ENCODE measurements at places on chromosomes 6 and 20.
A peak's percentile ranks its signal among the peaks of the same experiment; 100 is the strongest.

DNA sequence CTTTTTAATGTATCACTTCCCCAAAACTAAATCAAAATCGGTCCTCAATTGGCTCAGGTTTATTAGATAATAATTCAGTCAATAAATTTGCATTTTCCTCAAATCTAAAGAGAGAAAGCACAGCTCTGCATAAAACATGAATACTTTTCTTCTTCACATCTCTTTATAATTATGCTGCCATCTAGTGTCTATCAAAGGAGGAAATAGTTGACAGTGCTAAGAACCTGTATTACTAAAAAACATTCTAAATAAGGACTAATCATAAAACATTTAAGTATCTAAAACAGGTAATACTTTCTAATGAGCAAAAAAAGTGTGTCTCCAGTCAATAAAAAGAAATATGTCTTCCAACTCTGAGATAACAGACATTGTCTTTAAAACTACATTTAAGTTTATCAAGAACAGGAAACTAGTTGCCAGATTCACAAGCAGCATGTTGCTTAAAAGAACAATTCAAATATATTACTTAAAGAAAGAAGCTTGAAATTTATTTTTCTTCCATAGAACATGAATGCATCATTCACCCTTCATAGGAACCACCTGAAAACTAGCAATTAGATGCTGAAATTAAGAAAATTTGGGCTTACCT is 56.5 kb upstream of the DST start:
- DNase-seq = peak; percentile 27

DNA sequence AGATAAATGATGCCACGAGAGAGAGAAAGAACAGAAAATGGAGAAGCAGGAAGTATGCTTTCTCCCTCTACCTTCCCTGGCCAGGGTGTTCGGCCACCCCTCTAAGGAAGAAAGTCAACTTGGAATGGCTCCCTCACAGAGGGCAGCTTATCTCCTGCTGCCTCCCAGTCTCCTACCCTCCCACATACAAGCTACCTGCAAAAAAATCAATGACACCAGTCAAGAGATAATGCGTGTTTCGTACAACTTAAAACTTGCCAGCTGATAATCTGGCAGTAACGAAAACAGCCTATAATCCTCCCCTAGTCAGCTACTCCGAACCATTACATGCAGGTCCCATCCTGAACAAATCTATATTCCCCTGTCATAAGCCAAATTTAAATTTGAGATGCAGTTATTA is 61.7 kb downstream of the BTBD9 start:
- no peak for DNase-seq

DNA sequence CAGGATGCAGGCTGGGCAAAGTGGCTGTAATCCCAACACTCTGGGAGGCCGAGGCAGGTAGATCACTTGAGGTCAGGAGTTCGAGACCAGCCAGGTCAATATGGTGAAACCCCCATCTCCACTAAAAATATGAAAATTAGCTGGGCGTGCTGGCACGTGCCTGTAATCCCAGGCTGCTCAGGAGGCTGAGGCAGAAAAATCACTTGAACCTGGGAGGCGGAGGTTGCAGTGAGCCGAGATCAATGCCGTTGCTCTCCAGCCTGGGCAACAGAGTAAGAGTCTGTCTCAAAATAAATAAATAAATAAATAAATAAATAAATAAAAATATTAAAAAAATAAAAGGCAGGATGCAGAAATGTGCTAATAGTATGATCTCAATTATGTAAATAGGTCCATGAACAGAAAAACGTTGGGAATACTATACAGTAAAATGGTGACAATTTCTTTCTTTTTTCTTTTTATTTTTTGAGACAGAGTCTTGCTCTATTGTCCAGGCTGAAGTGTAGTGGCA is 8.4 kb upstream of the CBFA2T2 start:
- no peak for DNase-seq

GRCh38 chr20:3162080-3162611 is 2.5 kb upstream of the FASTKD5 start:
- peak; percentile 70 for DNase-seq

- DNase-seq = peak; percentile 43
Observed at GRCh38 chr20:53738945-53739798, 145.5 kb upstream of the ZNF217 start.

DNA sequence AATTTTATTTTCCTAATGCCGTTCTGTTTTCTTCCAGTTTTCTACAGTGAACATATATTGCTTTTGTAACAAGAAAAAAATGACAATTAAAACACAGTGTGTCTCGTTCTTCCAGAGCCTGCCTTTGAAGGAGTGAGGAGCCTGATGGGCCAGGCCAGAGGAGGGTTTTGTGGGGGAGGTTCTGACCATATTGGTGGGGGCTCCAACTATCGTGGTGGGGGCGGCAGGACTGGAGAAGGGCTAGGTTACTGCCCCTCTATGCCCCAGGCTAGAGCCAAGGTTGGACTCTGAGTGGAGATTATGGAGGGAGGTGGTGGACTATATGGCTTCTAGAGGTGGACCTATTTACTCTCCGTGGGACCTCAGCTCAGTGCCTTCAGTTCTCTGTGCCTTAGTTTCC is 24.0 kb downstream of the DLGAP4 start:
- no peak for DNase-seq

- DNase-seq = no peak
Observed at GRCh38 chr6:72650081-72650745, 28.3 kb downstream of the KCNQ5 start.

DNA sequence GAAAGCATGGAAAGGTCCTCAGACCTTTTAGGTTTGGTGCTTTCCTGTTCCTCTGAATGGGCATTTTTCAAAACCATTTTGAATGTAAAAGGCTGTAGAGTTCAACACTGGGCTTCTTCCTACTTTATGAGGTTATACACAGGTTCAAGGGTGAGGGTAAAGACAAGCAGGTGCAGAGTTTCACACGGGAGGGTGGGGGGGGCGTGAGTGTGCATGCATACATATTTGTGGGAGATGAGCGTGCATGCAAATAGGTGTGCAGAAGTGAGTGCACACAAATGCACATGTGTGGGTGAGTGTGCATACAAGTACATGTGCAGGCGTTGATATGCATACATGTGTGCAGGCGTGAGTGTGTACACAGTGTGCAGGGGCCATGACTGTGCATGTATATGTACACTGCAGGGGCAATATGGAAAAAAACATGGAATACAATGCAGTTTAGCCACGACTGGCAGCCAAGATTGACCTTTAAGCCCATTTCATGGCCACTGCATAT is 183.1 kb downstream of the GMPR start:
- DNase-seq = no peak

DNA sequence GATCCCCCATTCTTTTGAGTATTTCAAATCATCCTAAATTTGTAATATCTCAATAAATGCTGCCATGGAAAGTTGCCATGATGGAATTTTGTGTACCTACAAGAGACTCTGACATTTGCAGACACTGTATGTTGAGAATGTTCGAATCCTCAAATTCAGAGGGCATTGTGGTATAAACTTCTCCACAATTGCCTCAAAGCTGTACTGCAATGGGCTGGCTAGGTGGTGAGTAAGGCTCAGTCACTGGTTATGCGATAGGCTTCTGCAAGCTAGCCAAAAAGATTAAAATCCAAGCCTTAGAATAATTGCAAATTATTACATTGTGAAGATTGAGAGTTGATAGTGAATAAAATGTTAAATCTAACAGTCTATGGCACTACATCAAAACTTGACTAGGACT is 130.2 kb upstream of the CEP162 start:
- no peak for DNase-seq

All from NCI-H1694 treated with DMSO at 0.1 percent for 48 hours (cell line).